Kidney epithelial cell (primary cell): ENCODE measurements at places on chromosomes 1 and 21. TPM values are rescaled to one million over a fixed set of nuclear protein-coding genes. Genes with fewer than 3 reads are reported as not detected.

DNA sequence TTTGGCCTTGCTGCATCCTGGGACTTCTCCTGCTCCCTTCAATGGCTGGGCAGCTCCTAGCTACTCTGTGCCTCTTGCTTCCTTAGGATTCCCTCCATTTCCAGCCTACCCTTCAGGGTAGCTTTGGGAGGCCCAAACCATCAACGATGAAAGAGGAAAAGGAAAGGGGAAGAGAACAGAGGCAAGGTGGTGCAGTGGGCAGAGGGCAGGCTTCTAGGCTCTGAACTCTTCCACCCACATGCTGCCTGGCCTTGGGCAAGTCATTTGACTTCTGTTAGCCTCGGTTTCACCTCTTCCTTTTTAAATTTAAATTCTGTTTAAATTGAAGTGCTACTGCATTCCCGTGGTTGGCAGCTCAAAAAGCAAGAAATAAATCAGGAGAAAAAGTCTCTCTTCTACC, 5.7 kb upstream of the PPM1J start:
- DNase-seq: no peak

DNA sequence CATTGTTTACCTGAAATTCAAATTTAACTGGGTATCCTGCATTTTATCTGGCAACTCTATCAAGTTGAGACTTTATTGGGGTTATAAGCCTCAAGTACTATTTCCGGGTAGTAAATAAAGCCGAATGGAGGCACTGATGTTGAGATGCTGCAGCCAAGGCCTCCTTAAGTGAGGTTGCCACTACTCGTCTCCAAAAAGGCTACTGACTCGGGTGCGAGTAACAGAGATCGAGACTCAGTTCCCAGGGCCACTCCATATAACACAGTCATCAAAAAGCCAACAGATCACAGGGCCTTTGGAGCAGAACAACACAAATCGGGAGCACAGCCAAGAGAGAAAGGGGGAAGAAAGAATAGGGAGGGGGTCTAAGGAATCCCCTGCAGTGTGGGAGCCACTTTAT, 524 bp downstream of the COPA start:
- DNase-seq: no peak

DNA sequence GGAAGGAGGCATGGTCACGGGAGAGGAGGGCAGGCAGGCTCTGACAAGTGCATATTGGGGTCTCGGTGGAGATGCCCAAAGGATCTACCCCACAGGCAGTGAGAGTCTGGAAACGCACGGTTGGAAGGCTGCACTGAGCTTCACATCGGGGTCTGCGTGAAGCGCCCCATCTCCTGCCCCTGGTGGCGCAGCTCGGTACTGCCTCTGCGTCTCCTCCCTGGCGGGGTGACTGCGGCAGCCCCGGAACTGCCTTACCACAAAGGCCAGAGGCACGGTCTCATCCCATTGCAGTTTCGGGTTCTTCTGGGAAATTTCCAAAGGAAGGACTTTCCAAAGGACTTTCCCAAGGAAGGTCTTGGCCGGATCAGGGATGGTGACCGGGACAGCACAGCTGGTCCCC, 69.2 kb upstream of the AJAP1 start:
- no peak for DNase-seq

DNA sequence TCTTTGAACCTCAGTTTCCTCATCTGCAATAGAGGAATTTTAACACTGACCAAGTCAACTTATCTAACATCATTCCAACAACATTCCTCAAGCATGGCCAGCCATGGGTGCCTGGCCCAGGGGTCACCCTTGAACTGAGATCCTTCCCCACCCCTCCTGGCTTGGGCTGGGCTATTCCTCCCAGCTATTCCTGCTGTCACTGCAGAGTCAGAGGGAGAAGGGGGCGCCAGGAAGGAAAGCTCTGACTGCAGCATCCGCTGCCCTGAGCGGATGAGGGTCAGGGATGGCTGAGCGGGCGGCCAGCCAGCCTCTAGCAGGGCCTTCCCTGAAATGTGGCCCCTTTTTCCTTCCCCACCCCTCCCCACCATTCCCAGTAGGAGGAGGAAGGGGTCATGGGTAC, 3.1 kb downstream of the TINAGL1 start:
- no peak for DNase-seq

GRCh38 chr1:26259578-26259977, 20.3 kb upstream of the SH3BGRL3 start:
- no peak for DNase-seq

DNA sequence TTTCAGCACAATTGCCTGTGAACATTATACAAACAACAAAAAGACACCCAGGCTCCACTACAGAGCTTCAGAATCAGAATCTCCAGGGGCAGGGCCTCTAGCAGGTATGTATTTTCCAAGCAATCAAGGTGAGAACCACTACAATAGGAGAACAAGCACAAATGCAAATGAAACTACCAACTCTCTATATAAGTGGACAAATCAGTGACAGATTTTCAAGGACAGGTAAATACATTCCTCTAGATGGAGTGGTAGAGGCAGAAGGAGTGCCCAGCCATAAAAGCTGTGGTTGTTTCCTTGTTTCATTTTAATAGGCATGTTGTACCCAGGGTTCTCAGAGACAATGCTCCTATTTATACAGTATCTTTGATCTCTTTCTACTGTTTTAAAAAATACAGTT, 20.1 kb upstream of the CCDC17 start:
- peak; percentile 4 for DNase-seq

DNA sequence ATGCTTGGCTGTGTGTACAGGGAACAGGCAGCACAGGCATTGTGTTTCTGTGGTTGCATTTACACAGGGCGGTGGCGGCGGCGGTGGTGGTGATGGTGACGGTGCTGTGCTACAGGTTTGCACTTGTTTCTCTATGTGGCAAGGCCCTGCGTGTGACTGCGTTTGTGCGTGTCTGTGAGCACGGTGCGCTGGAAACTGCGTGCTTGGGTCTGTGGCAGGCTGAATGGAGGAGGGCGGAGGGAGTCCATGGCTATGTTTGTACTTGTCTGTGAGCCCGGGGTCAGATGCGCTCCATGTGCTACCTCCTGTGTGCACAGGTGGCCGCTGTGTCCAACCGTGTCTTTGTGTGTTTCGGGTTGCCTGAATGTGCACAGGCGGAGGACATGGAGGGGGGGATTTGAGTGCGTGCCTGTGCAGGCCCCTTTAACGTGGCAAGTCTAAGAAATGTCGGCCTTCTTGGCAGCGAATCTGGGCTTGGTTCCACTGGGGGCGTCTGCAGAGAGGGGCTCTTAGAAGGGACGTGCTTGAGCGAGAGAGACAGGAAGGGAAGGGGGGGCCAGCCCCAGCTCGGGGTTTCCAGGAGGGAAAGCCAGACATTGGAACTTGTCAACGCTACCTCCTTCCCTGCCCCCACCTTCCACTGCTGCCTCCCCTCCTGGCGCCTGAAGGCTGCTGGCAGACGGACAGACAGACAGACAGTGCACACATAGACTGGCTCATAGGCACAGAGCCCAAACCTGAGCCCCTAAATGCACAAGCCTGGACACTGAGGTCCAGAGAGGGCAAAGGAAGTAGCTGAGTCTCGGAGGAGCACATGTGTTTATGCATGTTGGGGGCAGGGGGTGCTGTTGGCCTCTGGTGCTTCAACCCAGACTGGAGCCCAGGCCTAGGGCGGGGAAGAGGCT, 32.7 kb upstream of the WASF2 start:
- DNase-seq: no peak

DNA sequence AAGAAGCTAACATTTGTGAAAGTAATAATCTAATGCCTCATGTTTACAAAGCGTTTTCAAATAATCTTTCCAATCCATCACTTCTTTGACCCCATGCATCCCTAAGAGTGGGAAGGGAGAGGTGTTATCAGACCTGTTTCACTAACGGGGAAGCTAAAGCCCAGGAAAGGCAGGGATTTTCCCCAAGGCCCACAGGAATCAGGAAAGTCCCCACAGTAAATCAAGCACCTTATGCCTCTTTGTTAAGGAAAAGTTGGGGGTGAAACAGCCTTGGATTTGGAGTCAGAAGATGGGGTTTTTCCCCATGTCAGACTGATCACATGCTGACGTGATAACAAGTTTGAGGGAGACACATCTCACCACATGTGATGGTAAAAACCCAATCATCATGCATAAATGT, 20.0 kb upstream of the ANGPTL7 start:
- DNase-seq: no peak

DNA sequence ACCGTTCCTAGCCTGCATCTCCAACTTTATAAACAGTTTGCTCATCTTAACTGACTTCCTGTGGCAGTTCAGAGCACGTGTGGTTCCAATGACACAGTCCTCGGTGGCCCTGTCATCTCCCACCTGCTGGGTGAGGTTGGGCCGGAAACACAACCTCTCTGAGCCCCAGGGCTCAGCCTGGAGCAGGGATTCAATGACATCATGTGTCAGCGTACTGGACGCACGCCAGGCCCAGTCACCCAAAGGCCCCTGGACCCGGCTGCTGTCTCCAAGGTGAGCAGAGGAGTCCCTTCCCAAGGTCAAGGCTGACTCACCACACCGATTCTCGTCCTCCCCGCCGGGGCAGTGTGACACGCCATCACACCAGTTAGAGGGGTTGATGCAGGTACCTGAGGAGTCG, 19.9 kb downstream of the TMPRSS2 start:
- DNase-seq: no peak

- DNase-seq: no peak
Measured at GRCh38 chr1:6133146-6133895, 46.8 kb downstream of the CHD5 start.

- no peak for DNase-seq
Measured at GRCh38 chr21:41149199-41149598, 18.8 kb upstream of the BACE2 start.

DNA sequence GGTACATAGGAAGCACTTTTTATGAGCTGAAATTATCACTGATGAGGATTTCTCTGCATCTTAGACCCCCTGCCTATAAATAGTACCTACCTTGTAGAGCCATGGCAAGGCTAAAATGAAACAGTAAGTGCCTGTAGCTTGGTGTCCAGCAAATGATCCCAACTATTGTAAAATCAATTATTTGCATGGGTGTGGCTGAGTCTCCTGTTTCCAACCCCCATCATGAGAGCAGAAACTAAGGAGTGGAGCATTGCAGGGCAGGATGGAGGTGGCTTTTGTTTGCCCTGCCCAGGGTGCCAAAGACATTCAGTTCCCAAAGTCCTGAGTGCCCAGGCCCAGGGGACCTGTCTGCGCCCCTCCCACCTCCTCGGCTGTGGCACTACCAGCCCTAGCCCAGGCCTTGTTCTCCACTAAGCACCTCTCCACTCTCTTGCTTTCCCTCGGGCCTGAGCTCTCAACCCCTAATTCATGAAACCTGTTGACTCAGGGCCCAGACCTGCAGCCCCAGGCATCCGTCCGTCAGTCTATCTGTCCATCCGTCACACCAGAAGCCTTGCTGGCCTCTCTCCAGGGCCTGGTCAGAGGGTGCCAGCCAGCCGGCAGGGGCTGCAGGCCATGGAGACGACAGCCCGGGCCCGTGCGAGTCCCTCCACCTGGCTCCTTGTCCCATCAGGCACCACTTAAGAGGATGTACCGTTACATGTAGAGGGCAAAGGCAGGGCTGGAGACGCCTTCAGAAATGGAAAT, 39.6 kb downstream of the PAX7 start:
- no peak for DNase-seq

- DNase-seq: no peak
Measured at GRCh38 chr1:21569820-21570527, 60.8 kb downstream of the ALPL start.

- DNase-seq: no peak
Measured at GRCh38 chr1:201359873-201360210, 17.6 kb downstream of the TNNT2 start.

GRCh38 chr1:162283657-162284056, 93.0 kb downstream of the SPATA46 start:
- no peak for DNase-seq

DNA sequence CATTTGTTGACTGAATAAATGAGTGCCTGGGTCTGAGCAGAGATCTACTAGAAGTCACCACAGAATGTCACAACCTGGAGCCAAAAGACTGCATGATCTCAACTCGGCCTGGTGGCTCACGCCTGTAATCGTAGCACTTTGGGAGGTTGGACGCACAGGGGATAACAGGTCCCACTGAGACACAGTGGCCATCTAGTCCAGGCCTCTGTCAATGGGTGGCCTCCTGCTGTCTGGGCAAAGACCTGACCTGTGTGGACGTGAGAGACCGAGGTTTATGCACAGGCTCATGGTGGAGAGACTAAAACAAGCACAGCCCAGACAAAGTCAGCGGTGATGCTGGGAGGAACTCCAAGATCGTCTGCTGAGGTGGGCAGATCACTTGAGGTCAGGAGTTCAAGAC, 103.0 kb upstream of the BACE2 start:
- no peak for DNase-seq

DNA sequence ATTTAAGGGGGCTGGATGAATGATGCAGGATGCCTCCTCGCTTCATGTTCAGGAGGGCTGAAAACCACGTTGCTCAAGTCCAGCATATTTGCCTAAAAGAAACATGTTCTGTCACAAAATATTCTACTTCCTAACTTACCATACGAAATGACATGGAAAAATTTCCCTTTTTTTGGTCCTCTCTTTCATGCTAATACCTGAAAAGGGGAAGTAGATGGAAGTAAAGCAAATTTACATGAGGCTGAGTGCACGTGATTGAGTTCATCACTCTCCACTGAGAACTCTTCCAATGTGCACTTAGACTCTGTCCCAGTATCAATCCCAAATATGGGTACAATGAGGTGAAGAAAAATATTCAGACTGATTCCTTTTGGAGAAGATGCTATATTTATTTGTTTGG, 23.0 kb downstream of the XCL2 start:
- DNase-seq: no peak

GRCh38 chr21:36089946-36090345, 20.1 kb downstream of the CBR1 start:
- no peak for DNase-seq

GRCh38 chr21:45323487-45324311, 36.0 kb upstream of the POFUT2 start:
- DNase-seq: no peak

DNA sequence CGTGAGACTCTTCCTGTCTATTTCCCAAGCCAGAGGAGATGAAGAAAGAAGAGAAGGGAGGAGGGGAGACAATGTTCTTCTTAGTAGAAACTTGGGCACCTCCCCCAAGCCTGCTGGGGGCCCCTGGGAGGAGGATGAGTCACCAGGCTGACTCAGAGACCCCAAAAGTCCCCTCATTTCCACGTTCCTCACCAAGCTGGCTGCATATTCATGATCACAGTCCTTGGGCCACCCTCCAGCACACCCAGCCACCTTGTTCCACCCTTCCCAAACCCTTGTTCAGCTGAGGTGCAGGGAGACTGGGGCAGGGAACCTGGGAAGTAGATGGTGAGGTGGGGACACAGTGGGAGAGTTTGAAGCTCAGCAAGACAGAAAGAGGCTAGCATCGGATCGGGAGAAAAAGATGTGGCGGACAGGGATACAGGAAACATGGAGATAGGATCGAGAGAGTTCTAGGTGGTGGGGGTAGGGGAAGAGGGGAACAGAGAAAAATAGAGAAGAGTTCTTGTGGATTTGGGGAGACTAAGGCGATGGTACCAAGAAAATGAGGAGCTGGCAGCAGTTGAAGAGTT, 712 bp downstream of the RAB13 start:
- no peak for DNase-seq

- DNase-seq: peak; percentile 31
Measured at GRCh38 chr1:180271272-180272255, 41.5 kb downstream of the LHX4 start.

GRCh38 chr21:17536381-17536780, 23.5 kb downstream of the CXADR start:
- DNase-seq: no peak

- peak; percentile 74 for DNase-seq
Measured at GRCh38 chr1:51264451-51264850, 28.4 kb downstream of the RNF11 start.

Gene TNFRSF18
- total RNA-seq: 0.67 and 2.1 TPM in 2 replicates

Gene FMO4
- 0.84 and 1.8 TPM in 2 replicates for total RNA-seq

Gene OR2AK2
- not detected in 2 replicates for total RNA-seq

Gene MAB21L3
- 0.21 and 0.27 TPM in 2 replicates for total RNA-seq

Gene ADCY10
- total RNA-seq: not detected in 2 replicates

Gene LRRC71
- not detected in 2 replicates for total RNA-seq

Gene THEM5
- not detected in 2 replicates for total RNA-seq

Gene TMOD4
- total RNA-seq: not detected in 2 replicates

Gene PDE9A
- 3.9 and 4.2 TPM in 2 replicates for total RNA-seq
